ENCODE measurements at places on chromosomes 12 and 14.

DNA sequence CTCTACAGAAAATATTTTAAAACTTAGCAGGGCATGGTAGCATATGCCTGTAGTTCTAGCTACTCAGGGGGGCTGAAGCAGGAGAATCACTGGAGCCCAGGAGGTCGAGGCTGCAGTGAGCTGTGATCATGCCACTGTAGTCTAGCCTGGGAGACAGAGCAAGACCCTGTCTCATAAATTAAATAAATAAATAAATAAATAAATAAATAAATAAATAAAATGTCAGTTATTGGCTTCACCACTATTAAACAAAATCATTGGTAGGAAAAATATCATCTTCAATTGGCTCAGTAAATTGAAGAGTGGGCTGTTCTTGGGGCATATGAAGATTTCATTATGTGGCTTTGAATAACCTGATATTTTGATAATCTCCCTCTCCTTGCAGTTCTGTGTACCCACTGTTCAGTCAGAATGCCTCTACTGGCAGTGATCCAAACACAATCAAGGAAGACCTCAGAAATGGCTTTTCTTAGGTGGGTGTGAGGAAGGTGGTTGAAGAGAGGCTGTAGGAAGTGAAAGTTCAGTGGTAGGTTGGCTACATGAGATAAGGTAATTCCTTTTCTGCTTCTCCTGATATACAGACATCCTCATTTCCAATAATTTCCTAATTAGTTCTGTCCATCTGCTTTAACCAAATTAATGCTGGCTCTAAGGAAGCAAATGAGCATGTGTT is 175.8 kb downstream of the MSRB3 start:
- no peak for DNase-seq

- no peak for DNase-seq
Observed at GRCh38 chr12:170371-171225, 43.4 kb downstream of the SLC6A12 start.

- no peak for DNase-seq
Observed at GRCh38 chr14:40414386-40414785, 982.2 kb upstream of the FBXO33 start.

GRCh38 chr14:95953111-95953724 is 76.6 kb downstream of the TUNAR start:
- no peak for DNase-seq

- no peak for DNase-seq
Observed at GRCh38 chr12:113127791-113128199, 7.8 kb downstream of the RASAL1 start.

GRCh38 chr14:21846227-21846885 is 172.7 kb upstream of the OR4E1 start:
- DNase-seq = no peak

All from prostate gland (tissue), 2 donors.